ENCODE measurements at places on chromosomes 2 and 18.

DNA sequence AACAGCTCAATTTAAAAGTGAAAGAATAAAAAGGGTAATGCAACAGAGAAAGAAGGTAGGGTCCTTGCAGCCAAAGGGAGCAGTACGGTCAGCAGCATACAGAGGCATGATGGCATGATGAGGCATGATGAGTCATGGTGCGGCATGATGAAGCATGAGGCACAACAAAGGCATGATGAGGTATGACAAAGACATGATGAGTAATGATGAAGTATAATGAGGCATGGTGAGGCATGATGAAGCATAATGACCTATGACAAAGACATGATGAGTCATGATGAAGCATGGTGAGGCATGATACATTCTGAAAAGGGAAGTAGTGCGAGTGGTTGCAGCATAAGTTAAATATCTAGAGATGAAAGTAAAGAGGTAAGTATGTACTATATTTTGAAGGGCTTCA lies 673.2 kb downstream of the TMEM182 start:
- no peak for DNase-seq

GRCh38 chr18:31512203-31512764 lies 14.3 kb downstream of the DSG2 start:
- no peak for DNase-seq

- DNase-seq, result no peak
These were observed 160.8 kb downstream of the PHLPP1 start for GRCh38 chr18:62876111-62876510.

- no peak for DNase-seq
These were observed 531.8 kb downstream of the LRP1B start for GRCh38 chr2:141598982-141599381.

DNA sequence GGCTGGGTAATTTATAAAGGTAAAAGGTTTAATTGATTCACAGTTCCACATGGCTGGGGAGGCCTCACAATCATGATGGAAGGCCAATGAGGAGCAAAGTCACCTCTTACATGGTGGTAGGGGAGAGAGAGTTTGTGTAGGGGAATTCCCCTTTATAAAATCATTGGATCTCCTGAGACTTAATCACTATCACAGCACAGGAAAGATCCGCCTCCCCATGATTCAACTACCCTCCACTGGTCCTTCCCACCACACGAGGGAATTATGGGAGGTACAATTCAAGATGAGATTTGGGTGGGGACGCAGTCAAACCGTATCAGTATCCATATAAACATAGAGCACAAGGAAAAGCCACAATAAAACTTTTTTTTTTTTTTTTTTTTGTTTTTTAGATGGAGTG lies 172.6 kb upstream of the PIEZO2 start:
- no peak for DNase-seq

GRCh38 chr2:203743441-203743981 lies 37.1 kb downstream of the CD28 start:
- peak; percentile 26 for DNase-seq

DNA sequence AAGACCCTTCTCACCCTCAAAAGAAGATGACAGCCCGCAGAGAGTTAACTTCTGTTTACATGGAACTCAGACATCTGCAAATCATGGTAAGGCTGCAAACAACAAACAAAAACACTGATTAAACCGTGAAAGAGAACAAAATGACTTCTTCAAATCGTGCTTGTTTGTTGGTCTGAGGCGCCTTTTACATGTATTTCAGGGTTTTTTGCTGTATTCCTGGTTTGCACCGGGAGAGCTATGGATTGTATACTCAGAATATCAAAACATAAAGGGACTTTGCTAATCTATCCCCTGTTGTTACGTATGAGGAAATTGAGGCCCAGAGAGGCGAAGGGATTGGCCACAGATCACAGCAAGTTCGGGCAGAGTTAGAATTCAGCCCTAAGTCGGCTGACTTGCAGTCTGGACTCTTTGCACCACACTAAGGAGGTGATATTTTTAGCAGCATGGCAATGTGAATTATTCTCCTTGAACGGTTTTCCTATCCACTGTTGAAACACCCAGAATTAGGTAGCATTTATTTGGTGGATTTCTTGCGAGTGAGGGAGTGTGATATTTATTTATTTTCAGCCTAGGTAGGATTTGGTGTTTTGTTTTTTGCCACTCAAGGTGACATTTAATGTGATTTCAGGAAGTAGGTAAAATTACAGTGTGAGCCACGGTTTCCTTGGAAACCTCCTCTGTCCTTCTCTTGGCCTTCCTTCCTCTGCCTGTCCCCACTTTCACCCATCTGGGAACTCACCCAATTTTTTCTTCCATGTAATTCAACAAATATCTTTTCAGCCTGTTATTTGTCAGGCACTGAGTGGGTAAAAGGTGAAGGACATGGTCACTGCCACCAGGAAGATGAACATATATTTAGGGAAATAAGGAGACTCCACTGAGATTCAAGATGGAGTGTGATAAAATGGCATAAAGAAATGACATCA lies 980 bp upstream of the PDE6D start:
- peak; percentile 34 for DNase-seq

- no peak for DNase-seq
These were observed 2.2 kb downstream of the IRS1 start for GRCh38 chr2:226797289-226797988.

GRCh38 chr2:152176113-152176714 lies 651 bp upstream of the STAM2 start:
- peak; percentile 11 for DNase-seq

DNA sequence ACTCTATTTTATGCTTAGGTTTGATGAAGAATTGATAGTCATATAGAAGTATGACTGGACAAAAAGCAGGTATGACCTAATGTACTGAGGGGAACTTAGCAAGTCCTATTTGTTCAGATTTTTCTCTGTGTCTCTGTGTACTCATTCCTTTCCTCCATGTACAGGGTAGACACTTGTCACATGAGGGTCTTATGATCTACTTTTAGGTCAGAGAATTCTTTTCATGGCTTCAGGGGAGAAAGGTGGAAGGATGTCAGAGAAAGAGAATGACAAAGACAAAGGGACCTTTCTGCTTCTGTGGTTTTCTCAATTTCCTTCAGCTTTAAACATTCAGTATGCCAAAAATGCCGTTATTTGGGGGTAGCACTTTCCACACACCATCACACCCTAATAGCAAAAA lies 181.6 kb downstream of the WDPCP start:
- DNase-seq, result no peak

GRCh38 chr2:144206019-144206418 lies 313.9 kb downstream of the ZEB2 start:
- DNase-seq, result no peak

- no peak for DNase-seq
These were observed 1.4 kb downstream of the TOGARAM2 start for GRCh38 chr2:28982381-28982950.

GRCh38 chr18:73980289-73980979 lies 167.2 kb downstream of the FBXO15 start:
- no peak for DNase-seq

DNA sequence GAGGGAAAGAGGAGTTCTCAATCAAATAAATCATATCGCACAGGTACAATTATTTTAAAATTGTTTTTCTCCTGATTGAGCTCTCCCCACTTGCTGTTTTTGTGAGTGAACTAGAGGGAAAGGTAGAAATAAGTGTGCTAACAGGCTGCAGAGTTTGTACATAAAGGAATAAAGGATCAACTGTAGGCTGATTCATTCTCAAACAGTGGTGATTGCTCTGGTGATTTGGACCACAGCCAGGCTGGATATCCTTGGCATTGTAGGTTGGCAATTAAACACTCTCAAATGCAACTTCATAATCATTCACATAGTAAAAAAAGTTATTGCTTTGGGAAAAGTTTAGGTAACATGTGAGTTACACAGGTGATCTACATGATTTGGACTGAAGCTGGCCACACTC lies 29.8 kb downstream of the LRP1B start:
- no peak for DNase-seq

GRCh38 chr2:121664086-121664485 lies 14.8 kb upstream of the CLASP1 start:
- DNase-seq, result no peak

DNA sequence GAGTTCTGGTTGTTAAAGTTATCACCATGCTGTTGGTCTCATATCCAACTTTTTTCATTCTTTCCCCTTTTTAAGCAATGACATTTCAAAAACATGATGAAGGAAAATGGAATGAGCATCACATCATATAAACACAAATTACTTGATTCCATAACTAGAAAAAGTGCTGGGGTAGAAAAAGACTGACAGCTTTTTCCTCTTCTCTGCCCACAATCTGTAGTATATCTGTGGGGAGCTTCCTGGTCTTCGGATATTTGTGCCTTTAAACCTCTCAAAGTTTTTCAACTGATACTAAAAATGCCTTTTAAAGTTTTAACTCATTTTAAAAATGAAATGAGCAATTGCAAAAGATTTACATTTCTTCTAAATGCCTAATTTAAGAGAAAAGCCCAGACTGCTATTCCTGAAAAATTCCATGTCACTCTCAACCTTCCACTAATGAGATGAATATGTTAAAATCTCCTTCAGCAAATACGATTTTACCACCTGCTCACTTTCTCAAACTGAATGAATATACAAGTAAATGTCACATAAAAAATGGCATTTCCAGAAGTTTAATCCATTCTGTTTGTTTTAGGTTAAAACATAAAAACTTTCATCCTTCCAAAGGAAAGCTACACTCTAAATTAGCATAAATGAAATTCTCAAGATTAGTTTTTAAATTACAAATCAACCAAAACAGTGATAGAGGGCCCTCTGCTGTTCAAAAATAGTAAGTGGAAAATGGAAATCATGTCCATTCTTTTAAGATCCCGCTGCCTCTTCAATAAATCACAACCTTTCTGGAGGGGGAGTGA lies 2.1 kb downstream of the DNAH7 start:
- no peak for DNase-seq

DNA sequence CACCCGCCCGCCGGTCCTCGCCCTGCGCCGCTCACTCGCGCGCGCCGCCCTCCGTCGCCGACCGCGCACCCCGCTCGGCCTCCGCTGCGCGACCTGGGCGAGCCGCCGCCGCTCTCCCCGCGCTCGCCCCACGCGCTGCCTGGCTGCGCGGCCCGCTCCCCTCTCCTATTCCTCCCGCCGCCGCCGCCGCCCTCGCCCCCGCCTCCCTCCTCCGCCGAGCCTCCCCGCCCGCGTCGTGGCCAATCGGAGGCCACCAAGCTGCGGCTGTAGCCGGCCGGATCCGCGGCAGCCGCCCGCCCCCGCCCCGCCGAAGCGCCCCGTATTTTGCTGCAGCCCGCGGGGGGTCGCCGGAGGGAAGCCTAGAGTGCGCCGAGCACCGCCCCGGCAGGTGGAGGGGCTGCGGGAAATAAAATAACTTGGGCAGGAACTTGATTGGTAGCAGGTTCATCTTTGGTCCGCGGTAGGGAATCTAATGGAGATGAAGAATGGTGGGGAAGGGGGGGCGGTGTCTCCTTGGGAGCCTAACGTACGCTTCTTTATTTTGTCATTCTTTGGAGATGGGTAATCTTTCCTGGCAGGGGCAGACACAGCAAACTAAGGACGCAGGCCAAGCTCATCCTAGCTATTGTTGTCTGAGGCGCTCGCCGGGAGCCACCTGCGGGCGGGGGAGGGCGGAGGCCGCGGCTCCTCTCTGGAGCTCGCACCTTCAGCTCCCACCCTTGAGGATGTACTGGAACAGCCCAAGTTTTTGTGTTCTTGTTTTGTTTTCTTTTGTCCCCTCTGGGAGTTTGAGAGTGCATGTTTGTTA lies 1.1 kb upstream of the CDH2 start:
- peak; percentile 27 for DNase-seq

- DNase-seq, result no peak
These were observed 36.4 kb downstream of the MAP2 start for GRCh38 chr2:209460151-209460761.

DNA sequence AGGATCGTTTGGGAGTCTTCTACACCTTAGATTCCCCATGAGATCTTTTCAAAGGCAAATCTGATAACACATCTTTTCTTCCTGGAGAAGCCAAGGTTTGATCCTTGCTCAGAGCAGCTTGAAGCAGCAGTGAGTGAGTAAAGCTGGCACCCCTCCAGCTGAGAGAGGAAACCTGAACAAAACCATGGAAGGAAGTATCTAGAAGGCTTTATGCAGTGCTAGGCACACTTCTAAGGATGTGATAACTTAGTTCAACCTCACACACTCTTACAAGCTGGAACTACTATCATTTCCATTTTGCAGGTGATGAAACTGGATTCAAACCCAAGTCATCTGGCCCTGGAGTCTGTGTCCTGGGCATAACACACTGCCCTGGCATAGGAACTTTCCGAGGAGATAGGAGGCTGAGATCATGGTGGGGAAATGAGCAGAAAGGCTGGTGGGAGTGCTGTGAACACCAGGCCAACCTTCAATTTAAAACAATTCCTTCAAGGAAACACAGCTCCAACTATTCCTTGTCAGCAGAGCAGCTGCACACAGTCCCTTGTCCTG lies 71.2 kb downstream of the CTAGE1 start:
- DNase-seq, result no peak

DNA sequence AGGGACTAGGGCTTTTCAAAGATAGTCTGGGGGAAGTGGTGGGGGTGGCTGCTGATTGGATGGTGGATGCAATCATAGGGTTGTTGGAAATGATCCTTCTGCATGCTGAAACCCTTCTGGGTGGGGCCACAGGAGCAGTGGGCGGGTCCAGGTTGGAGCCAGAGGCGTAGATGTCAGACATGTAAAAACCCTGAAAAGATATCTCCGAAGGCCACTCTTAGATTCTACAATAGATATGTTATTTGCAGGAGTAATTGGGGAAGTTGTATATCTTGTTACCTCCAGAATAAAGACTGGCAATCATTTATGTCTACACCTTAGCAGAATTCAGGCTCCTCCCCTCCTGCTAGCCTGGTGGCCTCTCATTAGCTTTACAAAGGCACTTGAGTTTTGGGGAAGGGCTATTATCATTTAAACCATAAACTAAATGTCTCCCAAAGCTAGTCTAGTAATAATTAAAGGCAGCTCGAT lies 8.2 kb upstream of the FAM98A start:
- DNase-seq, result no peak

- DNase-seq, result no peak
These were observed 130.1 kb downstream of the GCA start for GRCh38 chr2:162473986-162474385.

DNA sequence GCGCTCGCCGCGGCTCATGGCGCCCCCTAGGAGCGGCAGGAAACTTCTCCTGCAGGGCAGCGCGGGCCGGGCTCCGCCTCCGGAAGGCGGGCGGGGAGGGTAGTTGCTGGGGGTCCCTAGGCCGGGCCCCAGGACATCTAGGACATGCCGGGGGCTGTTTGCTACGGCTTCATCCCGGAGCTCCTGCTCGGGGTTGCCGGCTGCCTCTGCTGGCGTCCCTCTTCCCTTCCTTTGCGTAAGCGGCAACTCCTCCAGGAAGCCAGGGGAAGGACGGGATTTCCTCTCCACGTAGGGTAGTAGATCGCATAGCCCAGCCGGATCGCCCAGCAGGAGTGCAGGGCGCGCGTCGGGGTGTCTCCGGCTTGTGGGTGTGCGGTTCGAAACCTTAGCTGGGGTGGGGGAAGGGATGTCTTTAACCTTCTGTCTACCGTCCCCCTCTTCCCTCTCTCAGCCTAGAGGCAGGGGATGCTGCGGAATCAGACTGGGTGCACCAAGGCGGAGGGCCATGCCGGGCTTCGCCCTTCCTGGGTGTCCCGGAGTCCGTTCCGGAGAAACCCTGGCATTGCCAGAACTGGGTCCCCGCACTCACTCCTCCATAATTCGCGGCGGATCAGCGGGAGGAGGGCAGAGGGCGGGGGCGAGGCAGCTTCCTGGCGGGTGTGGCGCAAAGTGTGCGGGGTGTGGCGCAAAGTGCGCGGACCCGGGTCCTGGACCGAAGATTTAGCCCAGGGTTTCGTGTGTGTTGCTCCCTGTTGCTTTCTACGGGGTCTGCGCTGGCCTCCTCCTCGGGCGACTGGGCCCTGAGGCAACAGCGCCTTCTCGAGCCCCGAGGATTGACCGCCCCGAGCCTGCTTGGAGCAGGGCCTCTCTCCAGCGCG lies 12.2 kb upstream of the SKOR2 start:
- no peak for DNase-seq
